ENCODE measurements at places on chromosomes 7 and 10. TPM values are rescaled to one million over a fixed set of nuclear protein-coding genes. Genes with fewer than 3 reads are reported as not detected.

PILRA gene
- polyA plus RNA-seq = 12.6 TPM

AKR1C3 gene
- 64.0 TPM for polyA plus RNA-seq

MYO3A gene
- polyA plus RNA-seq = 10.2 TPM

TRDMT1 gene
- 16.9 TPM for polyA plus RNA-seq

CFAP43 gene
- 39.1 TPM for polyA plus RNA-seq

PLXNA4 gene
- 15.6 TPM for polyA plus RNA-seq

SORBS1 gene
- polyA plus RNA-seq = 41.7 TPM

- DNase-seq = no peak
Measured at GRCh38 chr7:81161451-81162075, 242.7 kb upstream of the SEMA3C start.

DNA sequence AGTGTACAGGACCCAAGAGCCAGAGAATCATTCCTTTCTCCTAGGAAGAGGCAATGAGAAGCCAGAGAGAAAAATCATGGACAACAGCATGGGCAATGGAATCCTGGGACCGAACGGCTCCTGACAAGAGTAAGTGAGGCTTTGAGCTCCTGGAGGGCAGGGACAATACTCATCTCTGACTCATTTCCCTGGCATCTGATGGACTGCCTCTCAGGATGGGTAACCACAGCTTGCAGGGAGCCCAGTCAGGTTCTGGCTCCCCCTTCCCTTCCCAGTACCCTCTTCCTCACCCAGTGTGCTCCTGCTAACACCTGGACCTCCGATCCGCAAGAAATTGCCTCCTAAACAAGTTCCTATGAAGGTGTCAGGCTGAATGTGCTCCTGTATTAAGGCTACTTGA is 51.2 kb upstream of the SORCS3 start:
- DNase-seq = no peak

DNA sequence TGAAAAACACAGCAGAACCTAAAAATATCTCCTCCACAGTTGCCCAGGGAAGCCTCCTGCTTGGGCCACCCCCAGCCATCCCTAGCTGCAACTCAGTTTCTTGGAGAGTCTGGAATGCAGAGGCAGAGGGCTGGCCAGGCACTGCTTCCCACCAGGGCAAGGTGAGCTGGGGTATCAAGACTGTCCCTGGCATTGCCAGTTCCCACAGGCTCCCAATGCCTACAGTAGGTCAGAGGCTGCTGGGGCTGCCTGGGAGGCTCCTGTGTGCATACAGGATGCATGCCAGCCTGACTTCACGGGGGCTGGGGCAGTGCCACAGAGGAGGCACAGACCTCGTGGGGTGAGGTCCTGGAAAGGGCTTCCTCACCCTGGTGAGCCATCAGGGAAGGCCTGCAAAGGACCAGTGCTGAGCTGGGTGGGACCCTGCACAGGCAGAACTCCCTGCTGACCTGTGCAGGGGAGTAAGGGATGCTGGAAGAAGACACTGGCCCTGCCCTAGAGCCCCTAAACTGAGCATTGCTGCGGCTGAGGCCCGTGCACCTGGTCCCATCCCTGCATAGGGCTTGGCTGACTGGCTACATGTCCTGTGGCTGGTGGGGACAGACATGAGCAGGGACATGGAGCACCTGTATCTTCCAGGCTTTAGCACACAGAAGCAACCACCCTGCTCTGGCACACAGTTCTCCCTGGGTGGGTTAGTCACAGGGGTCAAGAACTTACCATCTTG is 121.9 kb upstream of the RET start:
- no peak for DNase-seq

GRCh38 chr10:53122281-53122680 is 349.7 kb upstream of the MBL2 start:
- DNase-seq = no peak

DNA sequence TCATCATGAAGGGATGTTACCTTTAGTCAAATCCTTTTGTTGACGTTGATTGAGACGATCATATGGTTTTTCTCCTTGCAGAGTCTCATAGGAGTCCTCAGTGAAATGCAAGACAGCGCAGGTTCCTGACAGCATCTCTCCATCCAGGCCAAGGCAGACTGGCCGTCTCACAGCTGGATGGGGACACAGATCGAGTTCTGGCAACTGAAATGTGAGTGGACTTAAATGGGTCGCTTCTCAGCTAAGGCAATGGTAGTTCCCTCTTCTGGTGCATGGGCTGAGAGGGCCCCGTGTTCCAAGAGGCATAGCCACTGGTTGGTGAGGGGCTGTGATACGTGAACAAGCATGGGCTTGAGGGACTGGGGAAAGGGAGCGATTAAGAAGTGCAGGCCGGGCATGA is 99.3 kb upstream of the CPXM2 start:
- DNase-seq = no peak

- no peak for DNase-seq
Measured at GRCh38 chr7:86778271-86778670, 134.6 kb downstream of the GRM3 start.

- no peak for DNase-seq
Measured at GRCh38 chr10:20993389-20993788, 96.3 kb upstream of the NEBL start.

- no peak for DNase-seq
Measured at GRCh38 chr10:126639084-126639483, 31.4 kb downstream of the C10orf90 start.

DNA sequence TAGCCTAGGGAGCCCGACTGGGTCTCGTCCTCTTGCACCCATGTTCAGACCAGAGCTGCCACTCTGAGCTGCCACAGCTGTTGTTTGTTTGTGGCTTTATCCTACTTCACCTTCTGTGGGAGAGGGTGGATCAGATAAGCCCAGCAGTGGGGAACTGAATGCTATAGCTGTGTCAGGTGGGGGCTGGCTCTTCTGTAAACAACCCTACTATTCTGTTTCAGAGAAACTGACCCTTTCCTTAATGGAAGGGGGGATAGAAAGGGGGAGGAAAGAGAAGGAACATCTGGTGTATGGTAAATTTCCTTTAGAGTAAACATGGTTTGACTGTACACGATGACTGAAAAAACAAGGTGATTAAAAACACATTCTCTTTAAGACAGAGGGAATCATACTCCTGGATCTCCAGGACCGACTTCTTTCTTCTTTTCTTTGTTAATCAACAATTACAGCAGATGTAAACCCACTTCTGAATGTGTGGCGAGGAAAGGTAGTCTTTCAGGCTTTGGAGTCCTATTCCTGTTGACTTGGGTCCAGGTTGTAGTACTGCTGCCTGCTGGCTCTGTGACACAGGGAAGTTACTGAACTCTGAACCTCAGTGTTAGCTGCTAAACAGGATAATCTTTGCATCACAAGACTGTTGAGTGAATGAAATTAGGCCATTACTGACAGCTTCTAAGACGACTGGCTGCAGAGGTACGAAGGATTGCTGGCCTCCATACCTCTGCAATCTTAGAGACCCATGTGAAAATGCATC is 6.0 kb downstream of the PRXL2A start:
- DNase-seq = peak; percentile 78

DNA sequence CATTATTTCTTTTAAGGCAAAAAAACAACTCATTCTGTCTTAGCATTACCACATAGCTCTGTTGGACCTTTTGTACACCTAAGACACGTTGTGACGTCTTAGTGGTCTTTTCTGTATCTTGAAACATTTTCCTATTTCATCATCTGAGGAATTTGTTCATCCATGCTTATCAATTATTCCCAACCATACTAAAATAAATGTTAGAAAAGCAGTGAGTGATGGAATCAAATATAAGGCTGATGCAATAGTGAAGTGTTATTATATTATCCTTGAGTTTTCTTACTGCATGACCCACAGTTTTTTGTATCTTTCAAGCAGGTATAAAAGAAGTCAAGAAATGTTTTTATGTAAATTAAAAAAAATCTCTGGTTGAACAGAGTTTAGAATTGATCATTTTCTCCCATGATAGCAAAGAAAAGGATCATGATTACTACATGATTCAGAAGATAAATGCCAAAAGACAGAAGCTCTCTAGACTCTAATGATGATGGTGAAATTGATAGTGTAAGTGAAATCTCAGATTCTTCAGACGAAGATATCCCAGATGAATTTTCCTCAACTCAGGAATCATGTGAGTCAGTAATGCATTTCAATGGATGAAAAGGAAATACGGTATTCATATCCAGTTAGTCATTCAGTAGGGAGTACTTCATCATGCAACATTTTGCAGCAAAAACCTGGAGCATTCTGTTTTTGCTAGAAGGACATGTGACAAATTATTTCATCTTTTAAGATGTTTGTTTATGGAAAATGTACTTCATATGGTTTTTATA is 51.4 kb downstream of the CELF2 start:
- DNase-seq = no peak

DNA sequence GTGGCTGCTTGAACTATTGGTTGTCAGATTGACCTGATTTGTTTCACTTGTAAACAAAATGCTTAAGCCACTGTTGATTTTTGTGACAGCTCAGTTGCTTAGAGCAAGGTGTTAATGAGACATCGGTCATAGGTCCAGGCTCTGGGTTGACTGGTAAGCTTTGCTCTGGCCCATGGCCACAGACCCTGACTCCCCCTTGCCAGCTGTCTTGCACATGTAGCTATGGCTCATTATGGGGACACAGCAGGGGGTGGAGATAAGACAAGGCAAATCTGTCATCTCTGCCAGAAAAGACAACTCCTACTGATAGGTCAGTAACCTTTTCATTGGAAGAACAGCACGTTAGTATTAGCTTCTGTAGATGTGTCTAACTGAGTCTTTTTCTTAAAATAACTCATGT is 95.3 kb downstream of the KAT6B start:
- DNase-seq = no peak

- DNase-seq = no peak
Measured at GRCh38 chr7:128217967-128218652, 23.0 kb upstream of the LEP start.

DNA sequence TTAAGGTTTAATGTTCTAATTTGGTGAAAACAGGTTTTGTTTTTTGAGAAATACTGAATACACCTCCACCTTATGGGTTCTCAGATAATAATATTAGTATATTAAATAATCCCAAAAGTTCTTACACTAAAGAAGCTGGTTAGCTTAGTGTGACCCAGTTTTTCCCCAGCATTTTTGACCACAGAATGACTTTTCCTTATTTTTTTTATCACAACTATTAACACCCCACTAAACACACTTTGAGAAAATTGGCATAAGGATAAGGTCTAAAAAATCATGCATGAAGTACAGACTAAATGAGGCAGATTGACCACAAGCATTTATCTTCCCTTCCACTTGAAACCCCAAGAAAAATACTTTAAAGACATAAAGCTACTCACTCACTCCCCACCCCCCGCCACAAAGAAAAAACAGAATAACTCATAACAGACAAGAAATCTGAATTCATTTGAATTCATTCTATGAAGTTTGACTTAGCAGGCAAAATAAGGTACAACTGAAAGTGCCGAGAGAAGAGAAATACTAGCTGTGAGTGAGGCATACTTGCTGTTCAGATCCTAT is 49.7 kb upstream of the WNT16 start:
- DNase-seq = no peak

DNA sequence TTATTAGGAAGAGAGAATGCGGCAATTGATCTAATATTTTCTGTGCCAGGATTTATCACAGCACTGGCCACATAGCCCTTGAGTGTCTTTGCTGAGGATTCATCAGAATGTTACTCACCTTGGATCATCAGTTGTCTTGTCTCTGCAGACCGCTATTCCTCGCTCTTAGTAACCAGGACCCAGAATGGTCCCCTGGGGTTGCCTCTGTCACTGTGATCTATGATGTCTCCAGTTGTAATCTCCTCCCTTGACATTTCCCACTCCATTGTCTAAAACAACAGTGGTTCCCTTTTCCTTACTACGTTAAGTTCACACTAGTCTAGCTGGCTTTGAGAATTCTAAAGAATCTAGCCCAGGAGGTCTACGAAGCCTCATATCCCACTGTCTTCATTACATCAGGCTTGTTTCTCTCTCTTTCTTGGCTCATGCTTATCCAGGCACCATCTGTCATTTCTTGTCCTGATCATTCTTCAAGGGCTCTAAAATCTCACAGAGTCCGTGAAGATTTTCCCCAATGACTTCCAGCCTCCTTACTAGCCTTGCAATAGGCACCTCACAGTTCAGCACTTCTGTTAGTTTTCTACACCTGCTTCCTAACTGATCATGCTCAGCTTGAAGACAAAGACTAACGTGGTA is 125.8 kb downstream of the CUBN start:
- DNase-seq = no peak

DNA sequence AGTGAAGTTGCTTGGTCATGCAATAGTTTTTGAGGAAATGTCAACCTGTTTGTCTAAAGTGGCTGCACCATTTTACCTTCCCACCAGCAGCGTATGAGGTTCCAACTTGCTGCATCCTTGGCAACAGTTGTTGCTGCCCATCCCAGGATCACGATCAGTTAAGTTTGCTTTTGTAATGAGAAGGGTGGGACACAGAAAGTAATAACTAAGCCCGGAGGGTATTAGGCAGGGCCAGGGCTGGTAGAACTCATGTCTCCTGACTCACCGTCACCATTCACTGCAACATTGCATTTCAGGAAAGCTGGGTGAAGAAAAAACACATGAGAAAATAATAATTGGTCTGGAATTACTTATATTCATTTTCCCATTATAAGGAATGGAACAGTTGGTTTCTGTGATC is 25.4 kb downstream of the CELF2 start:
- no peak for DNase-seq

GRCh38 chr10:117511601-117512390 is 30.8 kb upstream of the EMX2 start:
- no peak for DNase-seq

DNA sequence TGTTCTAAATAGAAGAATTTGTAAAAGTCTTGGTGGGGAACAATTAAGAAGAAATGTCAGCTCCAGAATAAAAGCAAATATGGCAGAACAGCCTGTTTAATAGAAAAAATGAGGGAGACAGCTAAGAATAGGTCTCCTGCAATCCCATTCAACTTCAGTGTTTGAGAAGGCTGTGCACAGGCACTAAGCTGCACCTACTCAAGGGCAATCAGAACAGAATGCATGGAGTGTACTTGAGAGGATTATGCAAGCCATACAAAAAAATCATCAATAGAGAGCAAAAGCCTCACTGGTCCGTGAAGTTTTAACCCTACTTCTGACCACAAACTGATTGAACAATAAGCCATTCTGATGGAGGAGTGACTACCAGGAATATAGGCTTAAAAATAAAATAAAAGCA is 690.7 kb upstream of the PCDH15 start:
- no peak for DNase-seq

DNA sequence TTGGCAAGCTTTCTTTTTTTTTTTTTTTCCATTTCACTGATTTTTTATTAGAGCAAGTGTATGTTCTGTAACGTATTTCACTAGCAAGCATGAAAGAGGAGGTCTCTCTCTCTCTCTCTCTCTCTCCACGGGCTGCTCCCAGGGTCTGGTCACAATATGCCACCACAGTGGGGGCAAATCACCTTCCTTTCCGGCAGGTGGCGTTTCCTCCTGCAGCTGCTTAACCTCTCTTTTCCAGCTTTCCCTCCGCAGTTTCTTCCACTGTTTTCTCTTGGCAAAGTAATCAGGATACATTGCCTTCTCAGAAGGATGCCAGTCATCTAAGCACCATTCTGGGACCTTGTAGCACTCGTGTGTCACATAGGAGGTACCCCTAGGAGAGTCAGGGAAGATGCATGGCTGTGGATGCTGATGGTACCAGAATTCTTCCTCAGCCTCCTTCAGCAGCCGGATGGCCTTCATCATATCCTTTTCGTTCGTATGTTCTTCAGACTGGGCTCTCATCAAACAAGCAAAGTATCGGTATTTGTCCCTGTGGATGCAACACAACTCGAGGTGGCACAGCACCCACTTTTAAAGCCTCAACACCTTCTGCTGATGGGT is 197.3 kb upstream of the PODXL start:
- no peak for DNase-seq

GRCh38 chr10:31031205-31031557 is 484 bp downstream of the ZNF438 start:
- no peak for DNase-seq

- DNase-seq = no peak
Measured at GRCh38 chr10:25867321-25867720, 66.7 kb upstream of the MYO3A start.

GRCh38 chr10:43691485-43691884 is 42.8 kb upstream of the ZNF32 start:
- DNase-seq = no peak

Data from left kidney (tissue), 8 donors.